GM12878 (cell line): ENCODE measurements at places on chromosomes 5 and 9. TPM values are rescaled to one million over a fixed set of nuclear protein-coding genes. Genes with fewer than 3 reads are reported as not detected.
A peak's percentile ranks its signal among the peaks of the same experiment; 100 is the strongest.

DNA sequence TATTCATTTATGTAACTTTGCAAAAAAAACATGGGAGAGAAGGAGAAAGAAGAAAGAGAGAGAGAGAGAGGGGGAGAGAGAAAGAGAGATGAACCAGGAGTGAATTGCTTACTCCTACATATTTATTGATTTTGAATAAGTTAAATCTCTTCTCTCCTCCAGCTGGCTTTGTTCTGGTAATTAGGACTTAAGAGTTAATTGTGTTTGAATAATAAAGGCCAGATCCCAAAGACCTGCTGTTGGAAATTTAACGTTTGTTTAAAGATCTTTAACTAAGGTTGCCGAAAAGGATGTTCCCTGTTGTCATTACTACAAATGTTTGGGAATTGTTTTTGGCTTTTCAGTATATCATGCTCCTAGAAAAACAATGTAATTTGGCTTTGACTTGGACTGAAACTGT lies 473.0 kb downstream of the TUSC1 start:
- no peaks in the 10 kb centered on the region for H3K36me3 ChIP-seq
- DNase-seq: no peak
- no peak overlapping the region for H3K27ac ChIP-seq
- H3K27me3 ChIP-seq: no peaks in the 10 kb centered on the region
- H3K4me3 ChIP-seq: no peak overlapping the region

- 0 out of 2 replicates have a peak overlapping the region, but pooled peaks have one; percentile 4 for H3K27ac ChIP-seq
- no peak overlapping the region for H3K4me3 ChIP-seq
- H3K4me1 ChIP-seq: peaks cover 13% of the 10 kb centered on the region; the same call in 1 of the 2 replicates
- no peaks in the 10 kb centered on the region for H3K36me3 ChIP-seq
- DNase-seq: no peak
Measured at GRCh38 chr5:68303754-68304420, 88.3 kb downstream of the PIK3R1 start.

DNA sequence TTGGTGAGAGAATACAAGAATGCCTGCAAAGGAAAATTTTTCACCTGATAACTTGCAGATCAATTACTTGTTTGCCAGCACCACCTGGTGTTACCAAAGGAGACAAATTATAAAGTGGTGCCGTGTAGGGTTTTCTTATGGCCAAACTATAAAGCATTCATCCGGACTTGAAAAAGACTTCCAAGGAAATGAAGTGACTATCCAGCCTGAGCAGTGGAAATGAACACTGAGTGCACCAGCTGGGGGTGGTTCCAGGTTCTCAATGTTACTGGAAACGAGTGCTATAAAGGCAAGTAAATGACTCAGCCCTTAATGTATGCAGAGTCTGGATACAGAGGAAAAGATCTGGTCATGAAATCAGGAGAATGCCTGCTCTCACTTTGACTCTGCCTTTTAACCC lies 113.1 kb downstream of the DNAH5 start:
- no peak overlapping the region for H3K27ac ChIP-seq
- DNase-seq: no peak
- H3K36me3 ChIP-seq: no peaks in the 10 kb centered on the region
- no peaks in the 10 kb centered on the region for H3K4me1 ChIP-seq
- no peak overlapping the region for H3K4me3 ChIP-seq

DNA sequence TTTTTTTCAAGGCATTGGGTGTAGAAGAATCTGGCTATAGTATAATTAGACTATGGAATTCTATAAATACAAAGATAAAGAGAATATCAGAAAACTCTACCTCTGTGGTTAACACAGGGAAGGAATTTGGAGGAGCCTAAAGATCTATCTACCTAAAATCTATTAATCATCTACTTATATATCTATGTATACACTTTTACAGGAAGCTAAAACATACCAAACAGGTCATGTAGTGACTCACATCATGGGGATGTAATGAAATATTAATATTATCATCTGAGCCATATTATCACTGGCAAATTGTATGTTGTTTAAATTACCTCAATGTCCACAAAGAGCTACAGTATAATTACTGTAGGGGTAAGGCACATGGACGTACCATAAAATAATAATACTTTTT lies 1748.2 kb downstream of the EFNA5 start:
- DNase-seq: no peak
- no peak overlapping the region for H3K27ac ChIP-seq
- H3K27me3 ChIP-seq: no peaks in the 10 kb centered on the region

- H3K36me3 ChIP-seq: no peaks in the 10 kb centered on the region
- H3K4me3 ChIP-seq: no peak overlapping the region
- DNase-seq: no peak
- H3K4me1 ChIP-seq: no peaks in the 10 kb centered on the region
- no peak overlapping the region for H3K27ac ChIP-seq
Measured at GRCh38 chr5:17897776-17898175, 263.5 kb downstream of the TAF11L14 start.

- no peaks in the 10 kb centered on the region for H3K27me3 ChIP-seq
- H3K4me3 ChIP-seq: no peak overlapping the region
- no peaks in the 10 kb centered on the region for H3K36me3 ChIP-seq
- no peak for DNase-seq
- H3K4me1 ChIP-seq: no peaks in the 10 kb centered on the region
Measured at GRCh38 chr5:67536866-67537265, 340.3 kb upstream of the CD180 start.

DNA sequence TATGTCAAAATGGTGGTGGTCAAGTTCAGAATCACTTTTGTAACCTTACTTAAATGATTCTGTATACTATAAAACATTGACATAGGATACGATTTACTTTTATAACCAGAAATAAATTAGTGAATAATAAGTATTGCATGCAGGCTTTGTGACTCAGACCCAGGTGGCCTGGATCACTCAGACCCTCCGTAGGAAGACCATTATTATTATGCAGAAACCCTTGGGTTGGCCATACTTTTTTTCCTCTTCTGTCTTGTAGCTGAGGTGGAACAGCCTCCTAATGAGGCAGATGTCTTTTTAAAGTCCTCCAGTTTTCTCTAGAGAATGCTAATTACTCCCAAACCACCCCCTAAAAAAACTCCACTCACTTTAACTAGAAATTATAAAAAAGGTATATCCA lies 121.9 kb downstream of the LPAR1 start:
- no peaks in the 10 kb centered on the region for H3K27me3 ChIP-seq
- no peak overlapping the region for H3K27ac ChIP-seq
- H3K4me3 ChIP-seq: no peak overlapping the region
- H3K36me3 ChIP-seq: no peaks in the 10 kb centered on the region; the same call in 1 of the 2 replicates

DNA sequence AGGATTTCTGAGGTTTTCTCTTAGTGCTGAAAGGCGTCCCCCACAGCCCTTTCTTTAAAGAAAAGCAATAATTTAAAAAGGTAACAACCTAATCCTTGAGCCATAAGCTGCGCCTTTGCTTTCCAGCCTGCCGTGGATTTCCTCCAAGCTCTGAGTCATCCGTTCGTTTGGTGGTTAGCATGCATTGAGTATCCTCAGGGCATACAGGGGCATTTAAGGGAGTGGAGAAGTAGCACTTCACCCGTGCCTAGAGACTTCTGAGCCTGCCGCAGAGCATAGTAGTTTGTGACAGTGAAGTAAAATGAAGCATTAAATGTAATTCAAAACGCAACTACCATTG lies 892 bp upstream of the TNC start:
- H3K36me3 ChIP-seq: no peaks in the 10 kb centered on the region
- no peak overlapping the region for H3K27ac ChIP-seq
- H3K27me3 ChIP-seq: peaks cover 25% of the 10 kb centered on the region
- H3K4me3 ChIP-seq: no peak overlapping the region
- no peak for DNase-seq

GRCh38 chr5:10555277-10555684 lies 8.6 kb upstream of the ANKRD33B start:
- H3K4me1 ChIP-seq: peaks cover 22% of the 10 kb centered on the region
- H3K27me3 ChIP-seq: no peaks in the 10 kb centered on the region
- no peak overlapping the region for H3K4me3 ChIP-seq
- DNase-seq: no peak

- no peaks in the 10 kb centered on the region for H3K36me3 ChIP-seq
- no peak overlapping the region for H3K4me3 ChIP-seq
- H3K27me3 ChIP-seq: no peaks in the 10 kb centered on the region
Measured at GRCh38 chr5:130166839-130167490, 262.7 kb downstream of the CHSY3 start.

DNA sequence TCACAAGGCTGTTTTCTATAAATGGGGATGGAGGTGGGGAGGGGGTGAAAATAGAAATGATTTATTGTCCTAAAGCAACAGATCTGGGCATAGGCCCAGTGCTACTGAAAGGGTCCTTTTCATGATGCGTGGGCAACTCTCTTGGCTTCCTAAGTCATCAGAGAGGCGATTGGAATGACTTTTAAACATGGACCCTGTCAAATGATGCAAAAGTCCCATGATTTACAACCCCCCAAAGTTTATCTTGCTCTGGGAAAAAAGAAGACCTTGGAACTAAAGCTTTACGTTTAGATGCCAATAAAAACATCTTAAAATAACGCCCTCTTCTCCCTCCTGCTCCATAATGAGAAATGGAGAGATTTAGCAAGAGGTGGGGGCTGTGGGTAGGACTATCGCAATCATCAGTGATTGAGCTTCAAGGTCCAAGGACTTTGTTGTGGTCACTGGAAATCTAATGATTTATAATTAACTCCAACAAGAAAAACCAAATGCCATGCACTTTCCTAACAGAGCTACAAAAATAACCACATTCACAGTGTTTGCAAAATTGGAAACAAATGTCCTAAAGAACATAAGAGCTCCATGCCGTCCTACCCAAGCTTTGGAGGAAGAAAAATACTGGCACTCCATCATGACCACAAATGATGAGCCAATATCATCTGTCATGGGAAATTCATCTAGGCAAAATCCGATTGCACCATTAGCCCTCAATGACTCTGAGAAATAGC lies 167.5 kb upstream of the CLINT1 start:
- no peaks in the 10 kb centered on the region for H3K36me3 ChIP-seq
- no peak overlapping the region for H3K27ac ChIP-seq

- no peaks in the 10 kb centered on the region for H3K27me3 ChIP-seq
- H3K4me3 ChIP-seq: no peak overlapping the region
- no peaks in the 10 kb centered on the region for H3K4me1 ChIP-seq
- H3K27ac ChIP-seq: no peak overlapping the region
Measured at GRCh38 chr9:80797831-80798688, 891.3 kb downstream of the TLE1 start.

GRCh38 chr5:157126-157715 lies 34.1 kb upstream of the LRRC14B start:
- H3K4me3 ChIP-seq: no peak overlapping the region
- H3K27ac ChIP-seq: no peak overlapping the region
- H3K27me3 ChIP-seq: no peaks in the 10 kb centered on the region
- H3K36me3 ChIP-seq: no peaks in the 10 kb centered on the region
- H3K4me1 ChIP-seq: no peaks in the 10 kb centered on the region

DNA sequence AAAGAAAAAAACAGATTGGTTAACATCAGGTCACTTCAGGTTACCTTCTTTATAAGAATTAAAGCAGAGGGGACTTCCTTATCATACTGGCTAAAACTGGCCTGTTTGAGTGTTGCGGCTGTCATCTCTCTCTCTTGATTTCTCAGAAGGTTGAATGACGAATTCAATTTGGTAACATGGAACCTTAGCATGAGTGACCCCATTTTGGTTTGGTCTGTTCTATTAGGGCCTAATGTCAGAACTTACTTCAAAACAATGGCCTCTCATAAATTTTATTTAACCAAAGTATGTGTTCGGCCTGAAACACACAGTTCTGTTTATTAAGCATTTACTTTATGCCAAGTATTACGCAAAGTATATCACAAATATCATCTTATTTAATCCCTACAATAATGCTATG lies 147.5 kb downstream of the CAAP1 start:
- H3K4me3 ChIP-seq: no peak overlapping the region
- H3K27ac ChIP-seq: no peak overlapping the region
- no peaks in the 10 kb centered on the region for H3K36me3 ChIP-seq
- no peaks in the 10 kb centered on the region for H3K27me3 ChIP-seq
- no peak for DNase-seq
- peaks cover 21% of the 10 kb centered on the region for H3K4me1 ChIP-seq

GRCh38 chr5:33675958-33676464 lies 215.8 kb downstream of the ADAMTS12 start:
- no peaks in the 10 kb centered on the region for H3K36me3 ChIP-seq
- peak overlapping the region; percentile 10; the same call in 1 of the 2 replicates for H3K4me3 ChIP-seq
- no peaks in the 10 kb centered on the region for H3K27me3 ChIP-seq
- peaks cover 27% of the 10 kb centered on the region for H3K4me1 ChIP-seq

- H3K4me3 ChIP-seq: no peak overlapping the region
- H3K36me3 ChIP-seq: peaks cover 4% of the 10 kb centered on the region
- no peaks in the 10 kb centered on the region for H3K27me3 ChIP-seq
- H3K27ac ChIP-seq: no peak overlapping the region
- no peak for DNase-seq
Measured at GRCh38 chr9:136045595-136046553, 49.2 kb downstream of the NACC2 start.

- H3K36me3 ChIP-seq: no peaks in the 10 kb centered on the region
- no peak within 1 kb of the TSS for H3K27ac ChIP-seq
- H3K4me3 ChIP-seq: peak within 1 kb of the TSS; percentile 82
- DNase-seq: no peak
- peaks cover 6% of the 10 kb centered on the region for H3K27me3 ChIP-seq
- no peaks in the 10 kb centered on the region; the same call in 1 of the 2 replicates for H3K4me1 ChIP-seq
Measured at GRCh38 chr9:130938652-130939404, at the start of gene FIBCD1. Gene FIBCD1, minus strand, starts transcription at chr9:130939247. Its CDS starts 640 bp downstream, at chr9:130938607.

GRCh38 chr5:87787625-87788256 lies 375.0 kb upstream of the CCNH start:
- H3K27me3 ChIP-seq: no peaks in the 10 kb centered on the region
- H3K4me3 ChIP-seq: no peak overlapping the region
- DNase-seq: no peak
- no peaks in the 10 kb centered on the region for H3K4me1 ChIP-seq
- H3K36me3 ChIP-seq: no peaks in the 10 kb centered on the region

GRCh38 chr5:55650386-55650785 lies 61.7 kb downstream of the SLC38A9 start:
- no peaks in the 10 kb centered on the region for H3K27me3 ChIP-seq
- no peaks in the 10 kb centered on the region for H3K4me1 ChIP-seq
- H3K4me3 ChIP-seq: no peak overlapping the region
- peaks cover under 1% of the 10 kb centered on the region for H3K36me3 ChIP-seq
- no peak for DNase-seq

GRCh38 chr5:158273035-158273434 lies 414.1 kb upstream of the CLINT1 start:
- H3K4me3 ChIP-seq: no peak overlapping the region
- H3K4me1 ChIP-seq: no peaks in the 10 kb centered on the region
- no peak for DNase-seq
- H3K36me3 ChIP-seq: no peaks in the 10 kb centered on the region
- no peak overlapping the region for H3K27ac ChIP-seq

- H3K27me3 ChIP-seq: no peaks in the 10 kb centered on the region
- no peak for DNase-seq
- H3K36me3 ChIP-seq: no peaks in the 10 kb centered on the region
- H3K4me3 ChIP-seq: peak overlapping the region; percentile 4; the same call in 1 of the 2 replicates
- H3K27ac ChIP-seq: no peak overlapping the region; the same call in 1 of the 2 replicates
Measured at GRCh38 chr5:157253547-157253946, 12.4 kb upstream of the CYFIP2 start.

Gene POU5F2
- 0.40 and 0.59 TPM in 2 replicates for total RNA-seq

Gene PDE6A
- total RNA-seq: not detected in 2 replicates

Gene ENTPD2
- 1.4 and 2.0 TPM in 2 replicates for total RNA-seq

Gene ZDHHC21
- 10.2 and 10.7 TPM in 2 replicates for total RNA-seq

Gene CRHBP
- total RNA-seq: not detected in 2 replicates

Gene GFI1B
- total RNA-seq: not detected in 2 replicates

Gene UAP1L1
- 14.5 and 15.7 TPM in 2 replicates for total RNA-seq

Gene FAM13B
- 25.2 and 30.0 TPM in 2 replicates for total RNA-seq

Gene IRX4
- not detected in 2 replicates for total RNA-seq

Gene OCLN
- 25.6 and 26.6 TPM in 2 replicates for total RNA-seq

Gene DMRTA1
- total RNA-seq: not detected in 2 replicates

Gene NADK2
- 8.5 and 8.9 TPM in 2 replicates for total RNA-seq

Gene CDH6
- total RNA-seq: not detected in 2 replicates
